ENCODE measurements at places on chromosomes 4 and X.

GRCh38 chr4:175776217-175776616 lies 35.8 kb downstream of the GPM6A start:
- DNase-seq: no peak

DNA sequence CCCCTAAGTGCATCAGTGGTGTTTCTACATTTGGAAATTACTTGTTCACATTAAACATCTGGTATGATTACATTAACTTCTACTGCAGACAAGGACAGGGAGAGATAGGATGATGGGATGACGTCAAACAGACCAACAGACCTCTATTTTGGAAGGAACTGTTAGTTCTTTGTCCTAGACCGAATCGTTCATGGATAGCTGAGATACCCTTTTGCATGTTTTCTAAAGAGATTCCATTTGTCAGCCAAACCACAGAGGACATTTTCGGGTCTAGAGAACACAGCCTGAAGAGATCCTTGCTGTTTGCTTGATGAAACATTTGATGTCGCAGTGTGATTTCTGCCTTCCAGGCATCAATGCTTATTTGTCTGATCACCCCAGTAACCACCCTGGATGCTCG lies 27.7 kb downstream of the CHST7 start:
- no peak for DNase-seq

DNA sequence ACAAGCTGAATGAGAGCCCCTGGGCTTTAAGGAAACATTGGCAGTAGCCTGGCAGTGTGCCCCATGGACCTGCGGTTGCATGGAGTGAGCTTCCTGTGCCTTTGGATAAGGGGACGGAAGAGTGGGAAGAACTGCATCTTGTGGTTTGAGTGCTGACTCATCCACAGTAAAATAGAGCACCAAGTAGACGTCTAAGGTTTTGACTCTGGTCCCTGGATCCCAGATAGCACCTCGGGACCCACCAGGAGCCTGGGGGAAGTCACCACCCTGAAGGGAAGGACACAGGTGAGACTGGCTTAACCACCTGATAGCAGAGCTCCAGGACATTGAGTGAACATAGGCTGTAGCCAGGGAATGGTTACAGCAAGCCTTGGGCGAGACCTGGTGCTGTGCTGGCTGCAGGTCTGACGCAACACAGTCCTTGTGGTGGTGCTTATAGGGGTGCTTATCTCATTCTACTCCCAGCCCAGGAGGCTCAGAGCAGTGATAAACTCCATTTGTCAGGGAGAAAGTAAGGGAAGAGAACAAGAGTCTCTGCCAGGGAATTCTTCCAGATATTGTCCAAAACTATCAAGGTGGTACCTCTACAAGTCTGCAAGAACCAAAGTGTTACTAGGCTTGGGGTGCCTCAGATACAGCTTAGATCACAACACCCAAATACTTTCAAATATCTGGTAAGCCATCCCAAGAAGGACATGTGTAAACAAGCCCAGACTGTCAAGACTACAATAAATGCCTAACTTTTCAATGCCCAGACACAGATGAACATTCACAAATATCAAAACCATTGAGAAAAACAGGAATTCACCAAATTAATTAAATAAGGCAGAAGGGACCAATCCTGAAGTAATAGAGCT lies 123.6 kb upstream of the TET2 start:
- DNase-seq: no peak

DNA sequence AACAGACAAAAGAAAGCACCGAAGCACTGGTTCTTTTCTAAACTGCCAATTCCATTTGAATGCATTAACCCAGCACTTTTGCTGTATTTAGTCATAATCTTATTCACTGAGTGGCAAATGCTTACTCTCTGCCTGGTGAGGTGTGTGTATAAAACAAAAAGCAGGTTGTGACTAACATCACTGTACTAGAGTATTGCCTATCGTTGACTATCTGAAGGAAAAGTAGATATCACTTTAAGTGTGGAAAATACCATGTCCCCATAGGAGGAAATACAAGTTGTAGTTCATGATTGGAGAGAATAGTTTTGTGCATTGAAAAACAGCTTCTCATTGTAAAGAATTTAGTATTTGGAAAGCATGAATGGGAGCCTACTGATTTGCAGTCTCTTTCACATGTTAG lies 2.7 kb downstream of the PDLIM5 start:
- DNase-seq: no peak

- DNase-seq: no peak
Observed at GRCh38 chrX:69060631-69061408, 104.4 kb downstream of the PJA1 start.

GRCh38 chr4:76083386-76083988 lies 9.0 kb downstream of the ART3 start:
- no peak for DNase-seq

GRCh38 chrX:38652934-38653442 lies 91.6 kb downstream of the TSPAN7 start:
- DNase-seq: no peak

GRCh38 chr4:183358215-183358755 lies 36.1 kb upstream of the CLDN24 start:
- DNase-seq: no peak
